ENCODE measurements at places on chromosomes 12 and 14.

DNA sequence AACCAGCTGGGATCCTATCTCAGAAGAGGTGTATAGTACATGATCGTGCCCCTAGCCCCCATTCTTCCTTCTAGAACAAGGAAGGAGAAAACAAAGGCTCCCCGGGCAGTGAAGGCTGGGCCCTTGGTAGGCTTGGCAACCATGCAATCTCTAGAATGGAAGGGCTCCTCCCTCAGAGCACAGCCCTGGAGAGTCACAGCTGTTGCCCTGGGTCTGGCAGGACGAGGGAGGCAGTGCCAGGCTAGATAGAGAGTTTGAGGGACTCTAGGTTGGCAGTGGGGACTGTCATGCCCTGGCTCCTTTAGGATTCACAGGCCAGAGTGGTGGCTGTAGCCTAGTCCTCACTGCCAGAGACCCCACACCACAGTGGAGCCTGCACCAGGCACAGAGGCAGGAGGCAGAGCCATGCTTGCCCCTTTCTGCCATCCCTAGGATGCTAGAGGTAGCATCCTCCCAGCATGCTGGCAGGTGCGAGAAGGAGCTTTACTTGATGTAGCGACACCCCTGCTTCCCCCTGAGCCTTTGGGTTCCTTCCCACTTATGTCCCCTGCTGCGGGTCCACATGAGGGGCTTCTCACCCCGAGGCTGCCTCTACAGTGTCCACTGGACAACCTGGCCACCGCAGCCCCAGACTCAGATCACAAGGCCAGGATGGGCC, 33.4 kb upstream of the CIPC start:
- no peak for DNase-seq

- DNase-seq: peak; percentile 36
Measured at GRCh38 chr12:123237646-123238329, 4.6 kb downstream of the MTRFR start.

- peak; percentile 27 for DNase-seq
Measured at GRCh38 chr14:100239211-100239839, 381 bp downstream of the YY1 start.

GRCh38 chr14:103628221-103628683, 759 bp upstream of the KLC1 start:
- DNase-seq: peak; percentile 18

GRCh38 chr14:44981198-44981597, 19.2 kb downstream of the TOGARAM1 start:
- no peak for DNase-seq

- no peak for DNase-seq
Measured at GRCh38 chr12:103933237-103933636, 3.0 kb downstream of the HSP90B1 start.

- DNase-seq: no peak
Measured at GRCh38 chr14:60589442-60589841, 59.8 kb downstream of the SIX1 start.

DNA sequence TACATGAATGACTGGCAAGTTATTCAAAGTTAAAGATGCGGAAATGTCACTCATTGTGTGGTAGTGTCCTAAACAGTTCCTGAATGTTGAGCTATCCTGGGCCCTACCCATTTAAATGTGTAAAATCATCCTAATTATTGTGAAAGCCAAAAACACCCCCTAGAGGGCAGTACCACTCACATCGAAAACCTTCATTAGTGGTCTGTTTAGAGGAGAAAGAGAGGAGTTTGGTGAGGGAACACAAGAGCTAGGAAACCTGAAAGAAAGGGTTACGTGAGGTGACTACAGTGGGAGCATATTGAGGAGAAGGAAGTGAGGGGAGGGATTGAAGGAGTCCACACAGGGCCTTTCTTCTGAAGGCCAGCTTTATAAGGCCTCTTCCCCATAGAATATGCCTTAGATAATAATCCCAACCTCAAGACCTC, 2.5 kb upstream of the TEP1 start:
- no peak for DNase-seq

GRCh38 chr14:63204407-63205043, at the start of gene RHOJ:
RHOJ (plus strand) TSS chr14:63204443; CDS start chr14:63204870, 427 bp downstream.
- DNase-seq: no peak

GRCh38 chr12:109958374-109958773, 37.8 kb downstream of the GIT2 start:
- no peak for DNase-seq

GRCh38 chr12:6072302-6072752, 52.1 kb downstream of the VWF start:
- no peak for DNase-seq

GRCh38 chr12:122356192-122356635, 66.3 kb downstream of the CLIP1 start:
- peak; percentile 45 for DNase-seq

GRCh38 chr14:91356181-91356763, 61.3 kb downstream of the CCDC88C start:
- no peak for DNase-seq

- DNase-seq: no peak
Measured at GRCh38 chr12:112322441-112322840, 59.8 kb downstream of the HECTD4 start.

DNA sequence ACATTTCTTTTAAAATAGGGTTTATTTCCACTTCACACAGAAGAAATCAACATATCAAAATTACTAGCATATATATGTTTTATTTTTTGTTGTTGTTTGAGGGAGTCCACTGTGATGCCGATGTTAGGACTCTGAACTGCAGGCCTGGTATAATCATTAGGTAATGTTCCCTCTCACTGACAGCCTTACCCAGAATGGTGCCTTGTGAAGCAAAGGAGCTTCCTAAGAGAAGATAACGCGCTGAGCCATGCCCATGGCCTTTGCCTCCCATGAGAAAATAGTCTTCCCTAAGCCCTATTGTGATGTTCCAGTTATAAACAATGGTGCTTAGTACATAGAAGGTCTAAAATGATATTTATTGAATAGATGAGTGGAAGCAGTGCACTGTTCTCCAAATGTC, 12.0 kb downstream of the GNG2 start:
- DNase-seq: no peak

DNA sequence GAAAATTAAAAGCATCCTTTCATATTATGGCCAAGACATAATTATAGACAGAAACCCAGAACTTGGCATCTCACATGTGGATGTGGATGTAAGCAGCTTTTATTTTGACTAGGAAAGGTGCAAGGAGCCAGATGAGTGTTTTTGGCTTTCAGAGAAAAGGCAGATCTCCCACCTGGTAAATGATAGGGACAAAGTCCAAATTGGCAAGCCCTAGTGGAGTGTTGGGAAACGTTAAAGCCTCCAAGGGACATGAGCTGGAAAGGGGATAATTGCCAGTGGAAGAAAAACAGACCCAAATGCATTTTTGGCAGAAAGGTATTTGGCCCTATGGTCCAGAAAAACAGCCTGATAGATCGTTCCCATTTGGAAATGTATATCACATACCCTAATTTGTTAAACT, 60.1 kb downstream of the KLHL28 start:
- DNase-seq: no peak

GRCh38 chr14:58787592-58787991, 149.8 kb downstream of the DACT1 start:
- no peak for DNase-seq

DNA sequence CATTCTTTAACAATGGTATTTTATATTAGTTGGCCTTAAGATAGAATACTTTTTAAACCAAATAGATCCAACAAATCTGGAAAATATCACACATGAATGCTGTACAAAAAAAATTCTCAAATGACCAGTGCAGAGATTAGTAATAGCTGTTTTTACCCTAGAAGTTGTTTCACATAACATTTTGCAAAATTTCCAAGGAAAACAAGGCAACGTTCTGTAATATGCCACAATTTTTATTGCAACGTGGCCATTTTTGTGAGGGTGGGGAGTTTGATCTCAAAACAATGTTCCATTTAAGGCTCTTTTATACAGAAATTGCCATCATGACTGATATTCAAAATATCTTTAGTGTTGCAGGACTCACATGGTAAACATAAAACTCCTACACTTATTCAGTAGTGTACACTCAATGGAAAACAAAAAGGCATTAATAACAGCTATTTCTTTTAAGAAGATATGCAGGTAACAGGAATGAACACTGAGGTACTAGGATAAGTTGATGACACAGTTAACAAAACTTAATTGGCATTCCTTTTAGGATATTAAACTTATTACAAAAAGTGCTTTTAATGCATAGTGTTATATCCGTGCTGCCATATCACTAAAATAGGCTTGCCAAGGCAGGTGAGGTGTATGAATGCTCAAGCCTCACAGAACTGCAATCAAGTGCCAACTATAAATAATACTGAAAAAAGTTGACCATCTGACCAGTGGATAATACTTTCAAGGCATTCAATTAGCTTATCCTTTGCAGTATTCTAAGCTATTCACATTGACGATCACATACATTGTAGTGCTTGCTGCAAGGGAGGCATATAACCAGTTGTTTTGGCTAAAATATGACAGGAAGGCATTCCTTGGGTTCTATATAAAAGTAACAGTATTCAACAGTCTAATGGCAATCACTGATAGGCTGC, 2.3 kb downstream of the CFL2 start:
- no peak for DNase-seq

DNA sequence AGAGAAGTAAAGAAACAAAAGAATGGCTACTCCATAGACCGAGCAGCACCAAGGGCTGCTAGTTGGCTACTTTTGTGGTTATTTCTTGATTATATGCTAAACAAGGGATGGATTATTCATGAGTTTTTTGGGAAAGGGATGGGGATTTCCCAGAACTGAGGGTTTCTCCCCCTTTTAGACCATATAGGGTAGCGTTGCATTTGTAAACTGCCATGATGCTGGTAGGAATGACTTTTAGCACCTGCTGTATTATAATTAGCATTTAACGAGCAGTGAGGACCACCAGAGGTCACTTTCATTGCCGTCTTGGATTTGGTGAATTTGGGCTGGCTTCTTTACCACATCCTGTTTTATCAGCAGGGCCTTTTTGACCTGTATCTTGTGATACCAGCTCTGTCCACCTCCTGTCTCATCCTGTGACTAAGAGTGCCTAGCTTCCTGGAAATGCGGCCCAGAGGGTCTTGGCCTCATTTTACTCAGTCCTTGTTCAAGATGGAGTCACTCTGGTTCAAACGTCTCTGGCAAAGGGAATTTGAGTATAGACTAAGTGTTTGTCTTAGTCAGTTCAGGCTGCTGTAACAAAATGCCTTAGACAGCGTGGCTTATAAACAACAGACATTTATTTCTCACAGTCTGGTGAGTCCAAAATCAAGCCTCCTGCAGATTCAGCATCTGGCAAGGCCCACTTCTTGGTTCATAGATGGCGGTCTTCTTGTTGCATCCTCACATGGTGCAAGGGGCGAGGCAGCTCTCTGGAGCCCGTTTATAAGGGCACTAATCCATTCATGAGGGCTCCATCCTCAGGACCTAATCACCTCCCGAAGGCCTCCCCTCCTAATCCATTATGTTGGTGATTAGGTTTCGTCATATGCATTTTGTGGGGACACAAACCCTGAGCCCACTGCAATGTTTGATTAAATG, 348.3 kb upstream of the SFSWAP start:
- no peak for DNase-seq

DNA sequence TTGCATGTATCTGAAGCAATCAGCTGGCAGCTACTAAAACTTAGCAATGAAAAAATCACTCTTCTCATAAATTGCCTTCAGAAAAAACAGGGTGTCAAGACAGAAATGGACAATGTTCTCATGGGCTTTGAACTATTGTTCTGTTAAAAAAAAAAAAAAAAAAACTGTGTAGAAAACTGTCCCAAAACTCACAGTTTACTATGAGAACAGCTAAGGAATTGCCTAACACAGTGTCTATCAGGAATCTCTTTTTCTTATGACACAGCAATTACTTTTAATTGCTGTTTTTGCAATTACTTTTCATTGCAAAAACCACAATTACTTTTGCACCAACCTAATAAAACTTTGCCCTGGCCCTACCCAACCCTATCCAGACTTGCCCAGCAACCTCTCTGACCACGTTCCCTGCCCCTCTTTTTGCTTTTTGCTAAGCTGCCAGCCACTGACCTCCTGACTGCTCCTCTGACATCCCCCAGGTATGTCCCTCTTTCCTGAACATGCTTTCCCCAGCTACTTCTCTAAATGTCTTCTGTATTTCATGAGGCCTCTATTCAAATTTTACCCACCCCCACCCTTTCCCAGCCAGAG, 68.0 kb upstream of the SLCO1C1 start:
- DNase-seq: no peak

GRCh38 chr12:62749586-62749985, 185.4 kb downstream of the PPM1H start:
- DNase-seq: no peak

- DNase-seq: no peak
Measured at GRCh38 chr14:81826081-81826480, 292.4 kb upstream of the SEL1L start.

DNA sequence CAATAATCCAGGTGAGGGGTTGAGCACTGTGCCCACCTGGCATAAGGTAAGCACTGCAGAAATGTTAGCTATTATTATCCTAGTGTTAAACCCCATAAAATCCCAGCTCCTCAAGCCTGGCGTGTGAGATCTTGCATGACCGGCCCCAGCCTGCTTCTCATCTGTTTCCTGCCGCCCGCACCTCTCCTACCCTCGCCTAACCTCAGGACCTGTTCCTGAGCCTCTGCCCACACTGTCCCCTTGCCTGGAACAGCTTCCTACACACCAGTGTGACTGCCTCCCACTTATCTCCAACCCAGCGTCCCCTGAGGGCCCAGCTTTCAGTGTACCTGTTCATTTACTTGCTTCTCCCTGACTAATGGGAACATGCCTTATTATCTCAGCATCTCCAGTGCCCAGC, 24.7 kb downstream of the ISCA2 start:
- no peak for DNase-seq

GRCh38 chr12:29907461-29907860, 123.7 kb upstream of the TMTC1 start:
- no peak for DNase-seq

- no peak for DNase-seq
Measured at GRCh38 chr12:16361142-16361783, 13.8 kb downstream of the MGST1 start.

DNA sequence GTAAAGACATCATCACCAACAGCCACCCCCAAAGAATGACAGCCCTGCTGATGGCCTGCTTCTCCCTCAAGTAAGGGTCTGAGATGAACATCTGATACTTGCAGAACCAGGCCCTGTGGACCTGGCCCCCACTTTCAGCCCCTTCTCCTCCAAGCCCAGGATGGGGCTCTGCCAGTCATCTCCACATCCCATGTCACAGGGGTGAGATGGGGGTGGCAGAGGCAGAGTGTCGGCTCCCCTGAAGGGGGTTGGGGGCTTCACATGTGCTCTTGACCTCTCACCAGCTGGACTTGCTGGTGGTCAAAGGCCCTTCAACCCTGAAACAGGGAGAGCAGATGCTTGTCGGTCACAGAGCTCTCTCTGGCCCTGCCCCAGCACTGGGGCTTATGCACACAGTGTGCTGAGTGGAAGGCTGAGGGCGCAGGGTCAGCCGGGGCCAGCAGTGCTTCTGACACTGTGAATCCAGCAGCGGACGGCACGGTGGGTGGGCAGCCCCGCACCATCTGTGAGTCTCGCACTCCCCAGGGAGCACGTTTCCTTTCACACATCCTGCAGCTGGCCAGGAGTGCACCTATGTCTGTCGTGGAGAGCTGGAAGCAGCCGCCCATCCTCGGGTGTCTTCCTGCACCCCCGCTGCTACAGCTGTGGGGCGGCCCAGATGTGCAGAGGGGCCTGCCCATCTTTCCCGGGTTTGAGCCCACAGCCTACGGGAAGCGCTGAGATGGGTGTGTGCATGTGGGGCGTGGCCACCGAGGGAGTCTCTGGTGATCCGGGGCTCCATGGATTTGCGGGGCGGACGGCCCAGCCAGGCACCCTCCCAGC, 94.3 kb downstream of the ADGRD1 start:
- DNase-seq: no peak

All from T-helper 2 cell treated with Interferon-gamma antibody and Interleukin-4, amounts not matched to agents 5 μg/mL and 100 μg/mL, for 36 hours (primary cell).